ENCODE measurements at places on chromosomes 7 and 10. TPM values are rescaled to one million over a fixed set of nuclear protein-coding genes. Genes with fewer than 3 reads are reported as not detected.

GRCh38 chr7:111012799-111013675 is 77.9 kb upstream of the LRRN3 start:
- H3K27me3 ChIP-seq = no peaks in the 10 kb centered on the region
- H3K36me3 ChIP-seq = no peaks in the 10 kb centered on the region
- no peak overlapping the region for H3K27ac ChIP-seq
- DNase-seq = no peak

- DNase-seq = no peak
- no peaks in the 10 kb centered on the region for H3K36me3 ChIP-seq
- no peaks in the 10 kb centered on the region for H3K27me3 ChIP-seq
- H3K4me3 ChIP-seq = no peak overlapping the region
- H3K4me1 ChIP-seq = peaks cover 2% of the 10 kb centered on the region
Measured at GRCh38 chr10:84493951-84494848, 165.8 kb downstream of the CCSER2 start.

- no peak for DNase-seq
- H3K27ac ChIP-seq = no peak overlapping the region
- H3K27me3 ChIP-seq = no peaks in the 10 kb centered on the region
- H3K4me1 ChIP-seq = no peaks in the 10 kb centered on the region
Measured at GRCh38 chr7:71220210-71220695, 88.3 kb downstream of the GALNT17 start.

GRCh38 chr10:72850861-72851260 is 42.7 kb upstream of the OIT3 start:
- no peak for DNase-seq
- H3K4me1 ChIP-seq = no peaks in the 10 kb centered on the region
- no peaks in the 10 kb centered on the region for H3K27me3 ChIP-seq
- no peaks in the 10 kb centered on the region for H3K36me3 ChIP-seq

DNA sequence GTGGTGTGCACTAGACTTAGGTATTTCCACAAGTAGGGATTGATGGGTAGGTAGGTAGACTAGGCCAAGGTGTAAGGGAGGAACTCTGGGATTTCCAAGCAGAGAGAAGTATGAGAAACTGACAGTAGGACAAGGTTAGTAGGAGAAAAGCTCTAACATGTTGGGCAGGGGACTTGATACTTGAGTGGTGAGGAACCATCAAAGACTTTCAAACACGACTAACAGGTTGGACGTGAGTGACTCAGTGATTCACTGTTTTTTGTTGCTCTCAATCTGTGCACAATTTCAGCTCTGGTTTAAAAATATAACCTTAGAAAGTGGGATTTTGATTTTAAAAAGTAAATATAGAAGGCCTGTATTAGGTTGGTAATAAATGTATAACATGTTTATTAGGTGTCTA is 44.4 kb downstream of the KLHDC10 start:
- peaks cover 6% of the 10 kb centered on the region for H3K36me3 ChIP-seq
- H3K27ac ChIP-seq = peak overlapping the region; percentile 56
- H3K27me3 ChIP-seq = no peaks in the 10 kb centered on the region
- peaks cover 18% of the 10 kb centered on the region for H3K4me1 ChIP-seq

DNA sequence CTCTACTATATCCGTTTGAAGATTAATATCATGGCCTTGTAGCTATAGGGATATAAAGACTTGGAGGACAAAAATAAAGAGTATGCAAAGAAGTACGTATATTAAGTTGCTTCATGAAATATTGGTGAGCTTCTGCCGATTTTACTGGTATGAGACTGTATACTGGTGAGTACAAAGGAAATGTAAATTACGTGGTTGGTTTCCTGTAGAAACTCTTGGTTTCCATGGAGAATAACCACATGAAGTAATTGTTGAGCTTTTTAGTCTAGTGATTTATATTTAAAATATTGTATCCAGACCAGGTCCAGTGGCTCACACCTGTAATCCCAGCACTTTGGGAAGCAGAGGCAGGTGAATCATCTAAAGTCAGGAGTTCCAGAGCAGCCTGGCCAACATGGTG is 32.2 kb upstream of the GLI3 start:
- no peaks in the 10 kb centered on the region for H3K4me1 ChIP-seq
- no peak for DNase-seq
- peaks cover 3% of the 10 kb centered on the region for H3K27me3 ChIP-seq
- H3K27ac ChIP-seq = no peak overlapping the region

DNA sequence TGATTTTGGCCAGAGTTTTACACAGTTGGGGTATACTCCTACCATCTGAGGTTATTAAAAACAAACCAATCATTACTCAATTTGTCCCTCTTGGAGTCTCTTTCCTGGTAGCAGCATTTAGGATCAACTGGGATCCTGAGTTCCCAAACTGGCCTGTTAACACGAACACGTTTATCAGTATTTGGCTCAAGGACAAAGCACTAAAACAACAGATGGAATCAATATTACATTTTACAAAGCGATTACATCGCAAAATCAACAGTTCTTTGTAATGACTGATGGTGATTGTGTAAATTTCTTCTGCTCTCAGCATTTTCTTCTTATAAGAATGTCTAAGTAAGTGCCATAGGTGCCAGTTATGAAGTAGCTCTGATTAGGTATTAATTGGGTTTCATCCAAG is 582.9 kb upstream of the ANKRD30A start:
- DNase-seq = no peak
- no peaks in the 10 kb centered on the region for H3K4me1 ChIP-seq
- H3K27ac ChIP-seq = no peak overlapping the region

CFAP43 gene
- 0.33 TPM for total RNA-seq

Data from liver (tissue), 10 donors.